ENCODE measurements at places on chromosomes 2 and 18. TPM values are rescaled to one million over a fixed set of nuclear protein-coding genes. Genes with fewer than 3 reads are reported as not detected.

Gene MAP2
- total RNA-seq = 42.1 TPM

DNA sequence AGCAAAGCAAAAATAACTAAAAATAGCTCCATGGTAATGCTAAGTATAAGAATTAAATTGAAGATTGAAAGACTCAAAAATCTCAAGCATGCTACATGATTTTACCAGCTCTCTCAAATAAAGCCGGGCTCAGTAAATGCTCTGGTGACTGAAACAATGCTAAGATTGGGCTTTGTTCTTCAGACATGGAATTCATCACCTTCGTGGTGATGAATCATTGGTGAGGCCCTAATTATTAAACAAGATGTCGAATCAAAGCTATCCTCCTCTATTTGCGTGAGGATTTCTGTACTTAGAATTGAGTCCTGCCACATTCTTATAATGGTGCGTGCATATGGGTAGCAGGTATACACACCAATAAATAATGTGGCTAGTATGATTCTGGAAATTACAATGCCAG lies 58.8 kb upstream of the LRRTM1 start:
- DNase-seq = no peak

DNA sequence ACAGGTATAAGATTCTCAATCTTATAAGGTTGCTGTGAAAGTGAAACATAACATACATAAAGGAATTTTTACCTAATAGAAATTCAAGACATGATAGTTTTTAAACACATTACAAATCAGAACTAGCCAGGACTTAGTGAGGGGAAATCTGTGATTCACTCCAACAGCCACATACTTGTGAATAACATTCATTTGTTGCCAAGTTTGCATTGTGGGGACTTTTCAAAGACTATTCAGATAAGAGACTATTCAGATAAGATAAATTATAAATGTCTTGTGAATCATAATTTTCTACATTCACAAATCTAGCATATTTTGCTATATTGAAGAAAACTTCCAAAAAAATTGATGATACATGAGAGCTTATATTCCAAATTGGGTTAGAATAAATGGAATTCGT lies 345.3 kb upstream of the CDH20 start:
- DNase-seq = no peak

- peak; percentile 76 for DNase-seq
These were observed 334.1 kb upstream of the MYT1L start for GRCh38 chr2:2664989-2665833.

GRCh38 chr2:85470850-85471800 lies 52.6 kb downstream of the SH2D6 start:
- no peak for DNase-seq

- DNase-seq = no peak
These were observed 6.8 kb downstream of the PECR start for GRCh38 chr2:216074794-216075193.

Gene GRB14
- 2.2 TPM for total RNA-seq

DNA sequence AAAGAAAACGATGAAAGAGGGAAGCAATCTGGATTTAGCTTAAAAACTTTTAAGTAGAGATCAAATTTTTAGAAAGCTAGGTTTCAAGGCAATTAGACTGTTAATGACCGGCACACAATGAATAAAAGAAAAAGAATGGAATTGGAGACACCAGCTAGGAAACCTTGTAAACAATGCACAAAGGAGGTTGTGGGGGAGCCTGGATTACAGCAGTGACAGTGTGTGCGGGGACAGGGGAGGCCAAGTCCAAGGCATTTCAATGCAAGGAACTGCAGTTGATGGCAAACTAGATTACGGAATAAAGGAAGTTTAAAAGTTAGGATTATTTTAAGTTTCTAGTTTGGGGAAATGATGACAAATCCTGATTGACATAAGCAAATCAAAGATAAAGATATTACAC lies 74.5 kb downstream of the DTNB start:
- DNase-seq = no peak

Gene ANXA4
- total RNA-seq = 39.7 TPM

DNA sequence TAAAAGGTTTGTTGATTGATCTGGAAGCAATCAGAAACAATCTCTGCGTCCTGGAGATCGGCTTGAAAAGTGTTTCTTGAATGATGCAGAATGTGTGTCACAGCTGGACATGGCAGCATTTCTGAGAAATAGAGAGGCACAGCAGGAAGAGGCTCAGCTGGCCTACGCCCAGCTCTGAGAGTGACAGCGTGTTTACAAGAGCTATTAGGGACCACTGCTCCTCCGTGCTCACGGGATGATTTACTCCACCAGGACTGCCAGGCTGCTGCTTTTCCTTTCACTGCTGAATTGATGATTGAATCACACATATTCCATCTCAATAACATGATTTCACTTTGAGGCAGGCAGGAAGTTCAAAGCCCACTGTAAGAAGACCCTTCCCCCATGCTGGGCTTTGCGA lies 62.8 kb downstream of the GALNT14 start:
- DNase-seq = no peak

Gene HOXD3
- total RNA-seq = 1.0 TPM

Gene DYNAP
- total RNA-seq = not detected

Gene SOWAHC
- total RNA-seq = 2.4 TPM

DNA sequence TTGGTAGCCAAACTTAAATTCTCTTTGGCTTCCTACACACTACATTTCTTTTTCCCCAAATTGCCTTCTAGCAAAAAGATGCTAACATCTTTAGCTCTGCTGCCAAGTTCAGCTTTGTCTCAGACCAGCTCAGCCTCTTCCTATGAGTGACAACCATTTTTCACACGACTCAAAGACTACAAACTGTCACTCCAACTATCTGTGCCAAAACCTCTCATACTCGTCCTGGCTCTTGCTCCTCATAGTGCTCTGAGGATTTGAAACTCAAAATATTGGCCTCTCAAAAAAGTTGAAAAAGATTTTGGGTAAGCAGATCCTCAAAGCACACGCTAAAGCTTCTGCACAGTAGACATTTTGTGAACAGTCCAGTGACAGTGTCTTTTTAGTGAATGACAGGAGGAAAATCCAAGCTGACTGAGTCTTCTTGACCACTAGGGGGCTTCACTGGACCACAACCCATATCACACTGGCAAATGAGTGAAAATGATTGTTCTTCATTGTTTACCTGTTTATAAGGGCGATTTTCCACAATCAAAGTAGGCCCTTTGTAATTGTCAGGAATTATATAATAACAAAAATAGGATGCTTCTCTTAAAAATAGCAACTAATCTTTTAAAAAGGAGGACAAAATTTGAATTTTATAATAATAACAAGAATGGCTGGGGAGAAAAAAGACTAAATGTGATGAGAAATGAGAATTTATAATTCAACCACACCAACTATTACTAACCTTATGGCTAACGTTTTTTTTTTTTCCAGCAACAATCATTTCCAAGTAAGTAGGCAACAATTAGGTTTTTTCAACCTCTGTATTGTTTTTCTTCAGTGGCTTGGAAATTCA lies 85.5 kb upstream of the PGAP1 start:
- DNase-seq = no peak

Gene RNF125
- 1.5 TPM for total RNA-seq

GRCh38 chr2:74441170-74441689 lies 507 bp downstream of the RTKN start:
- no peak for DNase-seq

Gene BCL2
- total RNA-seq = 25.9 TPM

Gene CCBE1
- 0.05 TPM for total RNA-seq

GRCh38 chr2:230902180-230902899 lies 22.7 kb downstream of the GPR55 start:
- peak; percentile 51 for DNase-seq

DNA sequence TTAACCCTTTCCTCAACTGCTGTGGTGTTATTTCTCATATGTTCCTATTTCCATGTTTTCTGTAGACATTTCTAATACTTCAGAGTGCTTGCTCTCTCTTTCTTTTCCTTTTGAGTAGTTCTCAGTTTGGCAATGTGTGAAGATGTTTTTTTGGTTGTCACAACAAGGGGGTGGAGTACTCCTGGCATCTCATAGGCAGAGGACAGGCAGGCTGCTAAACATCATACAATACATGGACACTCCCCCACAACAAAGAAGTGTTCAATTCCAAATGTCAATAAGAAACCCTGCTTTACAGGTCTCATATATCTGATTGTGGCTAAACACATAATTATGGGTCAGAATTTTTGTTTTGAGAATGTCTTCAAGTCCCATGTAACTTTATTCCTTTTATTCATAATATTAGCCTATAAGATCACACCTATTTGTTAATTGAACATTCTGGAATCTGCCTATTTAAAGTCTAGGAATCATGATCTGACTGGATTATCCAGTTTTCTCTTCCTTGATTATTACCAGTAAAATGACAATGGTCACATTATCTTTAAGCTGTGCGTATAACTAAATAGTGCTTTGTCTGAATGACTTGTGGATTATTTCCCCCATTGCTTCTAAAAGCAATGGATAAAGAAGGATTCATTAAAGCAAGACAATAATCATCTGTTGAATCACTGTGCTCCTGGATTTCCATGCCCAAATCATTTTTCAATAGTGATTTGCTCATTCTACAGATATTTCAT lies 46.8 kb upstream of the ITPRID2 start:
- DNase-seq = no peak

Gene ZNF804A
- not detected for total RNA-seq

Gene COX5B
- total RNA-seq = 992 TPM

Gene LDLRAD4
- 23.3 TPM for total RNA-seq

DNA sequence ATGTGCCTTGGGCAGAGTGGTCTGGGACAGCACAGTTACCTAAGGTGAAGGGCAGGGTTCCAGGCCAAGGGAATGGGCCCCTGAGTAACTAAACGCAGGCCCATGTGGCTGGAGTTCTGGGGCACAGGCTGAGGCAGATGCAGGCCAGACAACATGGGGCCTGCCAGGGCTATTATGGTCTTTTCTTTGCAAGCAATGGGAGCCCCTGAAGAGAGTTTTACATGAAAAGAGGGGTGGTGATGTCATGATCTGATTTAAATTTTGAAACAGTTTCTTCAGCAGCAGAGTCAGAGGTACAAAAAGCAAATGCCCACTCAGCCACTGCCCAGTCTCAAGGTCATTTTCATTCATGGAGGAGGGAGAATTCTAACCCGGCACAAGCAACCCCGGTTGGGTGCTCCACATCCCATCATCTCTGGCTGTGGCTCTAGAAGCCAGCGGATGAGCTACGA lies 5.6 kb downstream of the CHST10 start:
- no peak for DNase-seq

GRCh38 chr2:166520604-166521003 lies 26.6 kb upstream of the SCN7A start:
- no peak for DNase-seq

GRCh38 chr2:123211181-123211580 lies 813.9 kb upstream of the CNTNAP5 start:
- DNase-seq = no peak

DNA sequence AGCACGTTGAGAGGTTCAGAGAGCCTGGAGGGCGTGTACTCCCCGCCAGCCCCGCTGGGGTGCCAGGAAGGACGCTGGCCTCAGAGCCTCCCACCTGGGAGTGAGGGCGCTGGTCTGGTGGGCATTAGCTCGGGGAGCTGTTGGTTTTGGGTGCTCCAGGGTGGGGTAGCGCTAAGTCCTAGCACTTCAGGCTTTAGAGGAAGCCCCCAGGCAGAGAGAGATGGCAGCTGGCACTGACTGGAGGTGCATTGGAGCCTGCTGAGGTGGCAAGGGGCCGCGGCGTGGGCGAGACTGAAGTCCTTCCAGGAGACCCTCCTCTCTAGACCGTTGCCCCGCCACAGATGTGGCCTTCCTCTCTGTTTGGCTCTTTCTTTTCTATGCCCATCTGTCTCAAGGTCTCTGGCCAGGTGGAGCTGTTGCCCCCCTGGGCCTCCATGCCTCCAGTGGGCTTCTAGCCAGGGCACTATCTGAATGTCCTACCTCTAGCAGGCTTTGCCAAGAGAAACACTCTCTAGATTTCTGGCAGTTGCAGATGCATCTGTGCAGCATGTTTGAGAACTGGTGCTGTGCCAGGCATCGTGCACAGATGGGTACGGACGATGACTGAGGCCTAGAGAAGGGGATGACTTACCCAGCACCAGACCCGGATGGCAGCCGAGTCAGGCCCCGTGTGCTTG lies 6.6 kb downstream of the CAPN10 start:
- DNase-seq = peak; percentile 59

- no peak for DNase-seq
These were observed 445 bp downstream of the PRPF40A start for GRCh38 chr2:152716805-152717227.

Measured in cardiac septum (tissue), 1 donor.